ENCODE measurements at places on chromosomes 16 and 17.

GRCh38 chr16:18788828-18789514 lies 1.2 kb downstream of the RPS15A start:
- DNase-seq = no peak

DNA sequence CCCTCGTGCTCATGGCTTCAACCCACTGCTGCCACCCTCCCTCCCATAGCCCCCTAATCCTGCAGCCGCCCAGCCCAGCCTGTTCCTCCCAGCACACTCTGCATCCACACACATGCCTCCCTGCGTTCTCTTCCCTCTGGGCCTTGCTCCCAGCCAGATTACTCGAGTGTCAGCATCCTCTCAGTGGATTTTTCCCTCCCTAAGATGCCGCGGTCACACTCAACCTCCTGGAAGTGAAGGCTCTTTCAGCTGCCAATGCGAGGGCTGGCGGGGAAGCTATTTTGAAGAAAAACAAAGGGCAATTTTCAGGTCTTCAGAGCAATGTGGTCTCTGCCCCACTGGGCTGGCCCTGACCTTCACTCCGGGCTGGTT lies 23.2 kb upstream of the CACNG5 start:
- no peak for DNase-seq

DNA sequence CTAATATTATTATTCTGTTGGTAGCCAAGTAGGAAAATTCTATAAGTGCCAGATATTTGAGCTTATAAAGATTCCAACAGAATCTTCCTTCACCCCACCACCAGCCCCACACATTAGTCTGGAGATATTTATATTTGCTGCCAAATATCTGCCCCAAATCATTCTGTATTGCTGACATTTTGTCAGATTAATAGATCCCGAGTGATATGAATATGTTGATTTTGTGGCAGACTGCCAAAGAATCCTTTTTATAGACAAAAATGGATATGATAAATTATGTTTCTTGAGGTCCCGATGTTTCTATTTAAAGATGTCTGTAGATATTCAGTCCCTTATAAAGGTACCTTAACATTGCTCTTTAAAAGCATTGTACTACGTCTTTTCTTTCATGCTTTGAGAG lies 162.2 kb upstream of the KCNJ16 start:
- no peak for DNase-seq

DNA sequence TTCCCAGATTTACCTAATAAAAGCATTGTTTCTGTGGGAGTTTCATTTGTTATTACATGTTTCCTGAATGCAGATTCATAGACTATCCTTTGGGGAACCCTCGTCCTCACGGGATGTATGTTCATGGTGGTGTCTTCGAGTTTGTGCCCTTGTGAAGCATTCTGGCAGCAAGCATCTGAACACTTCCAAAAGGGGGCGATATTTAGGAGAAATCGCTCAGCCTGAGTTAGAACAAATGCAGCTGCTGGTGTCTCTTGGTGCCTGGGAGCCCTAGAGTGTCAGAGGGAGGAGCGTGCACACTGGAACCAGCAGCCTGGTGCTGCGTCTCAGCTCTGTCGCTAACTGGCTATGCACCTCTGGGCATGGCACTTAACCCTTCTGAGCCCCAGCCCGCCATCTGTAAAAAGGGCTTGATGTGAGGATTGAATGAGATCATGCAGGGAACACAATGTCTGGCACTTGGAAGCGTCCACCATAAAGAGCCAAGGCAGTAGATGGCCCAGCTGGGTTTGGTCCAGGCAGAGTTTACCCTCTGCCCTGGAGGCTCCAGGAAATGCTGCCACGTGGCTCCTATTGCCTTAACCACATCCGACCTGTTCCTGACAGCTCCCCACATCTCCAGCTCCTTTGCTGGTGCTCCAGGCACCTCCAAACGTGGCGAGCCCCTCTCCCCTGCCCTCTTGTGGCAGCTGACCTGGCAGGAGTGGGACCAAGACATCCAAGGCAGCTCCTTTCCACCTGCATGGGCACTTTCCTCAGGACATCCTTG lies 25.0 kb upstream of the C16orf78 start:
- DNase-seq = no peak

DNA sequence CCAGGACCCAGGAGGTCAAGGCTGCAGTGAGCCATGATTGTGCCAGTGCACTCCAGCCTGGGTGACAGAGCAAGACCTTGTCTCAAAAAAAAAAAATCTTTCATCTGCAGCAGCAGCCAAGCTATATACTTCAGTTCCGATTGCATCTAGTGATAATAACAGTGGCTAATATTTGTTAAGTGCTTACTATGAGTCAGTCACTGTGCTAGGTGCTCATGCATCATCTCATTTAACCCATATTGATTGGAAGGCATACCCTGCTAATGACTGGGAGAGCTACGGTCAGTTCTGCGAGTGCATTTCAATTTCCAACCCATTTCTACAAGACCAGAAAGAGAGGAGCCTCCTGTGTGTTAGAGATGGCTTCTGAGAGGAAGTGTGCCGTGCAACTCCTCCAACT lies 7.7 kb upstream of the TUBG2 start:
- no peak for DNase-seq

GRCh38 chr16:75065521-75066149 lies 50.9 kb downstream of the LDHD start:
- DNase-seq = no peak
